Memory B cell (primary cell): ENCODE measurements at places on chromosomes 4 and X.

DNA sequence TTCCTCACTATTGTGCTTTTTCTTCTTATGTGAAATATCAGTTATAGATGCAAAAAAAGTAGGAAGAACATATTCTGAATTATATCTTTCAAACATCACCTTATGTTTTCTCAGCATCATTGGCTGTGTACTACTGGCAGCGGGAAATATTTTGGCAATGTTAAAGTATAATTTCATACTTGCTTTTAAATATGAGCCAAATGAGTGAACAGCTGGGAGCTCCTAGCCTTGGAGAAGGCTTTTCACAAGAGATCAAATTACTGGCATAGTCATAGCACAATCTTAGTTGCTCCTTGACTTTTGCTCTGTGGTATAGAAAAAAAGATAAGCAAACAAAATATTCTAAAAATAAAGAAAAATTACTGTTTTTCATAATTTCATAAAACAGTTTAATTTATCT is 1575.8 kb upstream of the PABPC4L start:
- no peak for DNase-seq

DNA sequence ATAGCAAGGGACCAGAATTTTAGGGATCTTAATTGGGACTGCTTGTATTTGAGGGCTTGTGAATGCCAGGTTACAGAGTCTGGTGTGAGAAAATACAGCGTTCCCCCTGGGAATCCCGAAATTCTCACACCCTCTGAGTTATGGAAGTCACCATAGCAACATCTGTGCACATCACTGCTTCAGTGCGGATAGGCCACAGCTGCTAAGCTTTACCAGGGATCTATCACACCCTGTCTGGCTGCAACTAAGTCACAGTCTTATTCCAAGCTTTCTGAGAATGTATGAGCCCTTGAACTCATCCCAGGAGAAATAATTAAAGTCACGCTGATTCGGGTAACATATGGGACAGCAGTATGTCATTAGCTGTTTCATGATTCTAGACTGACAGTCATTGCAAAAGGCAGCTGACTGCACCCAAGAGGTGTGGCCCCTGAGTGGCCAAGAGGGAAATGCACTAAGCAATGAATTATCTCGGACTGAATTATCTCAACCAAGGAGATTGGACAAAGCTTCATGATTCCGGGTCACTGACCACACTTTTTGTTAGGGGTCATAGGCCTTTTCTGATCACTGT is 46.7 kb upstream of the BTC start:
- DNase-seq, result no peak

GRCh38 chr4:73599182-73599581 is 21.1 kb downstream of the RASSF6 start:
- no peak for DNase-seq

- no peak for DNase-seq
Measured at GRCh38 chr4:176593943-176594342, 198.8 kb downstream of the VEGFC start.

GRCh38 chr4:141107927-141108326 is 25.3 kb downstream of the RNF150 start:
- DNase-seq, result no peak

DNA sequence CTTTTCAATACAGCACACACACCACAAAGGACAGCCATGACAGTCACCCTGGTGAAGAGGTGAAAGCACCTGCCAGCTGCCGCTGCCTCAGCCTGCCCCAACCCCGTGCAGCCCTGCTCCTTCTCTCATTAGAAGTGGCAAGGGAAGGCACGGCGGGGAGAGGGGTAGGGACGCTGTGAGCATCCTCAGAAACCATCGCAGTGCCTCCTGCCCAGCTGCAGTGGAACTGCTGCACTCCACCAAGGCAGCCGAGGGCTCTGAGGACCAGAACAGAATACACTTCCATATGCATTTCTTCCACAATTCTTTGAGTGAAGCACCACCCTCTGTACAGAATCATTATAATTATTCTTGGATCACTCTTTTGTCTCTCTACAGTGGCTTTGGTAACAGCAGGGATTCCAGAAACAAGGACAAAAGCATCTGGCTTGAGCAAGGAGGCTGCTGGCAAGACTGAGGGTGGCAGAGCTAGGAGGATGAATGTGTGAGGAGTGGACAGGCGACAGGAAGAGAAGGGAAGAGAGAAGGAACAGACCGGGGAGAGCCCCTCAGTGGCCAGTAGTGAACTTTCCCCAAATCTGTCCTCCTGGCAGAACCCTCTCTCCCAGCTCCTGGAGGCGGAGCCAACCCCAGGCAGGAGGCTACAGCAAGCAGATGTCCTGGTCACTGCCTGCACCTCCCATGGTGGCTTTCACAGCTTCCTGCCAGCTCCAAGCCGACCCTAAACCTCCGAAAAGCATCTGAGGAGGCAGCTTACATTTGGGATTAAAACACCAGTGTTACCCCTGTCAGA is 73.2 kb downstream of the MTNR1A start:
- DNase-seq, result no peak

- DNase-seq, result no peak
Measured at GRCh38 chr4:11799196-11799595, 370.5 kb upstream of the HS3ST1 start.

DNA sequence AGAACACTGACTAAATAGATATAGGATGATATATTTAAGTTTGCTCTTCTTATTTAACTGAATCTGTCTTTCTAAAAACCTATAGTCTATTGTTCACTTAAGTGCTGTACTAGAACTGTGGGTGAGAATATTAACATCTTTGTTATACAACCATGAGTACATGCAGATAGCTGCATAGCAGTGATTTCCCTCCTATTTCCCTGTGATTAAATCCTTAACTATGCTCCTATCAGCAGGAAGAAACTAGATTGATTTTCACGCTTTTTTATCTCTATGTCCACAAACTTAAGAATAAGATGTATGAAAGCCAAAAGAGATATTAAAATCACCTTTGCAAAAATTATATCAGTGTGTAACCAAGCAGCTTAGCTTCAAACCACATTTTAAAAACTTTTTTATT is 11.3 kb upstream of the UGT2A3 start:
- no peak for DNase-seq

- no peak for DNase-seq
Measured at GRCh38 chrX:5870238-5870637, 358.4 kb downstream of the NLGN4X start.

DNA sequence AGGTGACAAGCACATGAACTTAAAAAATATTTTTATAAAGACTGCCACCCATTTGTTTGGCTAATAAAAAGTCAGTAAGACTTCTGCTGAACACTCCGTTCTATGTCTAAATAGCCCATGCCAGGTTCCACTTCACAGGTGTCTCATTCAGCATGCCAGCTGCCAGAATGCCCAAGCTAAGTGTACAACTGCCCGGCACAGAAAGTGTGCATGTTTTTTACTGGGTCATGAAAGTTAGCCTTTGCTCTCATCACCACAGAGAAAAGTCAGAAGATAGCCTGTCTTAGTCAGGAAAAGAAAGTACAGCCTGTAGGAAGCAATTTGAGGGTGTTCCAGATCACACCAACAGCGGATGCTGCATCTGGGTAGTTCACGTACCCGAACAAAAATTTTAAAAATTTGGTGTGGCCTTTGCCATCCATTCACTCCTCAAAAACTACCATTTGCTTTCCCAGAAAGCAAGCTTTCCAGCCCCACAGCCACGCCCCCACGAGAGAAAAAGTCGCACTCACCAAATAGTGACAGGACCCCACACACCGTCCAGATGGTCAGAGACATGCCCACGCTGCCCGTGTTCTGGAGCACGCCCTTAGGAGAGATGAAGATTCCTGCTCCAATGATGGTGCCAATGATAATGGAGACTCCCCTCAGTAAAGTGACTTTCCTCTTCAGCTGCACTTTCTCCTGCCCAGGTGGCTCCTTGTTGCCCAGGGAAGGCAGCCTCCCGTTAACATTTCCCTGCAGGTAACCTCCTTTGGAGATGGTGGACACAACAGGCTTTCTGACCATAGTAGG is 671 bp downstream of the SLC7A11 start:
- DNase-seq, result no peak
